Activated T-cell treated with anti-CD3 and anti-CD28 coated beads, Interleukin-2, amount 50 U/mL, for 72 hours (primary cell): ENCODE measurements at places on chromosomes 16 and 17. TPM values are rescaled to one million over a fixed set of nuclear protein-coding genes. Genes with fewer than 3 reads are reported as not detected.

DNA sequence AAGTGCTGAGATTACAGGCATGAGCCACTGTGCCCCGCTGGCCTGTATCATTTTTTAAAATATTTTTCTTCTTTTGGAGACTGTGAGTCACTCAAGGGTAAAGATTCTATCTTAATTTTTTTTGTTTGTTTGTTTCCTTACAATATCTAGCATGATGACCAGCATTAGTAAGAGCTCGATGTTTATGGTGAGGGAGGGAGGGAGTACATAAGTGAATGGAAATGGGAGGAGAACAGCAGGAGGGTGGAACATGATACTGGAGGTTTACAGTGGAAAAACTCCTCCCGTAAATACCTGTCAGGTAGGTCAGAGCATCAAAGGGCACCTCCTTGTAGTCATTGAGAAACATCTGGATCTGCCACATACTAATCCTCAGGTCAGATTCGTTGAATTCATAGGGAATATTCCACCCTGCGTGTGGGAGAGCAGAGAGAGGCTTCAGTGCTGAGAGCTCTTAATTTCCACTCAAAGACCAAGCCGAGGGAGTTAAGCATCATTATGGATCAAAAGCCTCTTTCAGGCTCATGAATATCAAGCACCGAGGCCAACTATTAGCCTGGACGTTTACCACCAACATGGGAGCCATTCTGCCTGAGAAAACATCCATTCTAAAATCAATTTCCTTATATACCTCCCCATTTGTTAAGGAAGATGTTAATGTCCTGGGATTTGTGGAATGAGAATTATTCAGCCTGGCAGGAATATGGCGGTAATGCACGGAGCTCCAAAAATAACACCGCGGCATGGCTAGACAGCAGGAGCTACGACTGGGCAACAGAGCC is 51.8 kb downstream of the LYRM1 start:
- no peak for DNase-seq

DNA sequence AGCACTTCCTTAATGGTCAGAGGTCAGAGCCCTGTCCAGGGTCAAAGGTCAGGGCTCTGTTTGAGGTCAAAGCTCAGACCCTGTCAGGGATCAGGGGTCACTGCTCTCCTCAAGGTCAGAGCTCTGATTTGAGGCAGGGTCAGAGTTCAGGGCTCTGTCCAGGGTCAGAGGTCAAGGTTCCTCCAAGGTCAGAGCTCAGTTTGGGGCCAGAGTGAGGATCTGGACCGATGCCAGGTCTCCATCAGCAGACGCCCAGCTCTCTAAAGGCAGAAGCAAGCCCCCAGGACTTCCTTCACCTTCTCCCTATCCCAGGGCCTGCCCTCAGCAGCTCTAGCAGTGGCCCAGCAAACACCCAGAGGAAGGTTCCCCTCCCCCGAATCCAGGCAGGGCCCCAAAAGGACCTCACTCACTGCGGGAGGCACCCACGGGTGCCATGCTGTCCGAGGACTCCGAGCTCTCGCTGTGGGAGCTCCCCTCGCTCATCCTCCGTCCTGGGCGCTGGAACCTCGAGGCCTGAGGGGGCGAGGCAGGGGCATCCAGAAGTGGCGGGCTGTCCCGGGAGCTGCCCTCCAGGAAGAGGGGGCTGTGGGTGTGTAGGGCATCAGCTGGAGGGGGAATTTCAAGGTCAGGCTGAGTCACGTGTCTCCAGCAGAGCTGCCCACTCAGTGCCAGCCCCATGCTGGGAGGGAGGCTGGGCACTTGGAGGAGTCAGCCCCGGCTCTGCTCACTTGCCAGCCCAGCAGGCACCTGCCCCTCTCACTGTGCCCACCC is 26.7 kb downstream of the PIMREG start:
- DNase-seq = no peak

GRCh38 chr16:89827383-89828198 is 684 bp upstream of the SPIRE2 start:
- no peak for DNase-seq

SHMT1 gene
- total RNA-seq = 37.3 TPM
